Esophagus muscularis mucosa (tissue), 4 donors: ENCODE measurements at places on chromosomes 5 and 9. TPM values are rescaled to one million over a fixed set of nuclear protein-coding genes. Genes with fewer than 3 reads are reported as not detected.

DNA sequence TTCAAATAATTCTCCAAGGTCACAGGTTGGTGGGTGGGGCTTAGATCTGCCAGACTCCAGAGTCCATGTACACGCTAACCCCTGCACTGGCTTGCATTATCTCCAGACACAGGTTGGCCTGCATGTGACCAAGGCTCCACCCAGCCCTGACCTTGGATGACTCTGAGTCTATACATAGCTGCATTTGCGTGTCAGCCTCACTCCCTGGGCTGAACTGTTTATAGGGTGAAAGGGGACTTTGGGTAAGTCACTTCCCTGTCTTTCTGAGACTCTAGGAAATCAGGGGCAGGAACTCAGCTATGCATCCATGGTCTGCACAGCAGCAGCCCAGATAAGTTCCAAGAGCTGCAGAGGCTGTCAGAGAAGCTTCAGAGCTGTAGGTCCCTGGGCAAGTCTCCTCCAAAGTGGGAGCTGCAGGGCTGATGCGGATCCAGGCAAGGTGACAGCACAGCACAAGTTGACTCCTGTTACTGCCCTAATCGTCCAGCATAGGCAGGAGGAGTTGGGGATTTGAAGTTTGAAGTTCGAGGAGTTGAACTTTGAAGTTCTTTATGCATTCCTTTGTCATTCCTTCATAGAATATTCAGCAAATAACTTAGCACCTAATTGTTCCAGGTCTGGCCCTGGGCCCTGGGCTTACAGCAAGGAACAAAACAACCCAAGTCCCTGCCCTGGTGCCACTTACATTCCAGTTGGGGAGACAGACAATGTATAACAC is 53.4 kb downstream of the SLC22A5 start:
- DNase-seq = peak; percentile 90

DNA sequence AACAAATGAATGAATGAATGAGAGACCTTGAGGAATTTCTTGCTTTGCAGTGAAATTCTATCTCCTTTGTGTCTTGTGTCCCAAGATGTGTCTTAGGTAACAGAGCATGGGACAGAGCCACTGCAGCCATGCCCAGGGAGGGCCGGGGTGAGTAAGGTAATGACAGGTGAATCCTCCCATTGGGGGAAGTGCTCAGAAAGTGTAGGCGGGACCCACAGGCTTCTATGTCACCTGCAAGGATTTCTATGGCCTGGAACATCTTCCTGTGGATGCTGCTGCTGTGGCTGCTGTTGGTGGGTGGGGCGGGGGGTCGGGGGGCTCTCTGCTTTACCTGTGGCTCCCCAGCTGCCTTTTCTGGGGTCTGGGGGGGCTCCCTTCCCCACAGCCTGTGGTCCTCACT is 133.6 kb upstream of the IER5L start:
- DNase-seq = no peak

DNA sequence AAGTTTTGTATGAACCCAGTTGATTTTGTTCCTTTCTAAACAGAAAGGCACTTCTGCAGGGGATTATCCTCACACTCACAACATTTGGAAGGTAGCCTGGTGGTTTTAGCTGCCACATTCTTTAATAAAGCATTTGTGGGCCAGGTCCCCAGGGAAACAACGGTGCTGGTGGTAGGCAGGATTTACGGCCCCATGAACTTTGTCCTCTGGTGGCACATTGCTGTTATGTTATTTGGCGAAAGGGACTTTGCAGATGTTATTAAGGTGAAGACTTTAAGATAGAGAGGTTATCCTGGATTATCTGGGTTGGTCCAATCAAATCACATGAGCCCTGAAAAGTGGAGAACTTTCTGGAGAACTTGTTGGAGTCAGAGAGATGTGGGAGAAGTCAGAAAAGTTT is 86.3 kb upstream of the C9orf72 start:
- no peak for DNase-seq

DNA sequence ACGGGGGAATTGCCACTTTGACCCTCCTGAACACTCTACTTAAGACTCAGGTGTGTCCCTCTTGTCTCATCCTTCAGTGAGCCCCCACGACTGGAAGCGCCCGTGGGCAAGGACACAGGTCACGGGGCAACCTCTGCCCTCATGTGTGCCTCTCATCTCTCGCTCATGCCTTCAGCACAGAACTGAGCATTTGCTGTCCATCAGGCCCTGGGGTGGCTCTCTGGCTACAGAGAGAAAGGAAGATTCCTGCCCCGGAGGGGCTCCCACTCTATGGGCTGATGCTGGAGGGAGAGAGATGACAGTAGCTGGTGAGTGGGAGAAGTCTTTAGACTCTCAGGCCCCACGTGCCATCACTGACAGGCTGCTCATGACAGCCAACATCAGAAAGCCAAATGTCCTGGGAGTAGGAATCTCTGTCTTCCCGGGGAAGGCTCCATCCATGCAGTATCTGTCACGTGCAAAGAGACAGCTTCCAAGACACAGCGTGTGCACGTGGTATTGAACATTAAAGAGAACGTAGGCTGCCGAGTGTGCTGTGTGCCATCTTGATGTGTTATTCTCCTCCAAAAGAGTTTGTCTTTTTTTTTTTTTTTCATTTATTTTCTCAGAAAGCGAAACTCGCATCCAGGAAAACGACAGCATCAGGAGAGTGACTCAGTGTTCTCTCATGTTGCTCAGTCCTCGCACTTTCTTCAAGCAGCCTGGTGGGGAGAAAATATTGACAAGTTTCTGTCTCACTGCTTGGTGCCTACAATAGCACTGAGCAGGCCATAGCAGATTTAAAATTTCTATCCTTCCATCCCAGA is 190.5 kb downstream of the GAS1 start:
- peak; percentile 78 for DNase-seq

DNA sequence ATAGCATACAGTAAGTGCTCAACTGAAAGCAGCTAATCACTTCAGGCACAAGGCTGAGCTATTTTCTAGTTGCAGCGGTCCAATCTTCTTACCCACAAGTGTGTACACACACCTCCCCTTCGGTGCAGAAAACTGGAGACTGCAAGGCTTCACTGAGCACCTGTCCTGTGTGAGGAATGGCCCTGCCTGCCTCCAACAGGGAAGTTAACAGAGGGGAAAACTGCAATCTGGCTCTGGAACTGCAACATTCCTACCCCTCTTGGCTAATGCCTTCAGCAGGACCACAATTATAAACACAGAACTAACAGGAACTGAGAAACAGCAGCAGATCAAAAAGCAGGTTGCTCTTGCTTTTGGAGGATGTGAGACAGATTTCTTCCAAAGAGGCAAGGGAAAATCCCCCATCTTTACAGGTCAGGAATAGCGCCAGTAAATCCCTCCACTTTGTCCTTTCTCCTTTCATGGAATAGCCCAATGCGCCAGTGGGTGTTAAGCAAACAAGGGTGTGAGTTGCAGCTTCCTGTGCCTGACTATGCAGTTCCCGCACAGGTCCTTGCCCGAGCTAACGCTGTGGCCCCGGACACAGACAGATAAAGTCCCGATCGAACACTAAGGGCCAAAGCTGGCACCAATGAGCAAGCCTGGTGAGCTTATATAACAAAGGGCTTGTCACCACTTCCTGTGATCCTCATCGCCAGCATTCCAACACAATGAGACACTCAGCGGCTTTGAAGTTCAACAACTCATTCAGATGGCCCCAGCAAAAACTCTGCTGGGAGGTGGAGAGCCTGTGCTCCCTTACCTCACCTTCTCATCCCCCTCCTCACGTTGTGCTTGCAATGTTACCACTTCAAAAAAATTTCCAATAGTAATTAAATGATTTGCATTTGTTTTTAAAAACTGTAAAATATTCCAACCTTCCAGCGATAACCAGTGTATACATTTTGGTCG is 21.5 kb downstream of the SHB start:
- no peak for DNase-seq

GKAP1 gene
- total RNA-seq = 13.0 TPM

C9orf85 gene
- 12.3 TPM for total RNA-seq

IL13 gene
- not detected for total RNA-seq

TAF11L5 gene
- total RNA-seq = not detected

DHFR gene
- total RNA-seq = 9.3 TPM

GPR107 gene
- total RNA-seq = 32.9 TPM

BASP1 gene
- 19.7 TPM for total RNA-seq
